T-helper 9 cell (primary cell): ENCODE measurements at places on chromosomes 12 and 14.

DNA sequence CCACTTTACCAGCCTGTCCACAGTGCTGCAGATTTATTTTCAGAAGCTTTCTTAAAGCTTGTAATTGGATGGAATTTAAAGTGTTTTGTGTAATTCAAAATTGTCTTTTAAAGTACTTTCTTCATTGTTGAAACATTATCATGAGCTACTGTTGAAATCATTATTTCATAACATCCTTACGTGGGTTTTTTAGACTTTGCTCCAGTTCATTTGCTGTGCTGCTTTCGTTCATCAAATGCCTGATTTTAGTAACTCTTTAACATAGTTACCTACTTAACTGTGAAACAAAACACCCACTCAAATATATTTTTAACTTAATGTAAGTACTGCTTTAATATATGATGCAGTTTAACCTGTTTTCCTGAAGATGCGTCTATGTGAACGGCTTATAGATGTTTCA, 47.5 kb downstream of the PIWIL1 start:
- DNase-seq: no peak

DNA sequence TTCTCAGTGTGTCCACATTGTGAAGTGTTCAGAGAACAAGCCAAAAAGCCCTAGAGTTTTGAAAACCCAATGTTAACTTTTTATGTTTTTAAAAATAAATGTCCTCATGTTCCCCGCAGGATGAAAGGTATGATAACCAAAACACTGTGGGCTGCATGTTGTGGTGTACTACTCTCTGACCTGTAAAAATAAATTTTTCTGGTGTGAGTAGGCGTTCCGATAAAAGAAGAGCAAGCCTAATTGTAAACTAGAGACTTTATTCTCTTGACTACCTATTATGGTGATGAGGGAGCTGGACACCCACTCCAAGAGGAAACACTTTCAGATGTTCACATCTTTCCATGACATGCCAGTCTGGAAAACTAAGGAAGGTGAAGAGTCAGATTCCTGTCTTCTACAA, 18.2 kb downstream of the PTGER2 start:
- DNase-seq: no peak

DNA sequence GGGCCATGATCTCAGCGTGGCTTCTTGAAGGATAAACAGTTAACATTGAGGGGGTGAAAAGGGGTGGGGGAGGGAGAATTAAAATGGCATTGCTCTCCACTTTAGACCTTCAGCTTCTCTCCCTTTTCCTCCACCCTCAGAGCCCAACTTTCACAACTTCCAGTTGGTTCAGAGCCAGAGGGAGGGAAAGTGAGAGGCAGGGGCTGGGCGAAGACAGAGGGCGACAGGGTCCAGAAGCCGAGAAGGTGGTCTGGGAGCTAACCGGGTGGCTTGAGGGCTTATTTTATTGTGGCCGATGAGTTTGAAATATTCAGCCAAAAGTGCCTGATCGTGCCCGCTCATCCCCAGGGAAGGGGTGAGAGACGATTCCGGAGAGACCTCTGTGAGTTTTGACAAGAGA, 4.1 kb downstream of the BMP4 start:
- DNase-seq: no peak

GRCh38 chr12:110249105-110249504, 31.9 kb upstream of the ATP2A2 start:
- no peak for DNase-seq

GRCh38 chr12:42213954-42214426, 24.1 kb downstream of the YAF2 start:
- DNase-seq: no peak

DNA sequence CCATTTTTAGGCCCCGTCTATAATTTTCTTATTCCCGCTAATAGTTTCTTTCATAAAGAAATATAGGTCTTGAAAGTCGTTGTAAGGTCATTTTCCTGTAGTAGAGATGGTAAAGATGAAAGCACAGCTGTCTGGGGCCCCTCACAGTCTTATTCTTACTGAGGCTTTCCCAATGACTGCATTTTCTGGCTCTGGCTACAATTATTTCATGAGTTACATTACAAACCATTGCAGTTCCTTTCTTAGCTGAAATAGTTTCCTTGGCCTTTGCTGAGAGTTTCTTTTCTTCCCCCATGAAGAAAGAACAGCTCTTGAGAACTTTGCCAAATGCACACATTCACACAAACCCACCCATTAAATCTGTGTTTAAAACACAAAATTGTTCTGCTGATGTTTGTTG, 113.0 kb downstream of the DYRK2 start:
- DNase-seq: no peak

DNA sequence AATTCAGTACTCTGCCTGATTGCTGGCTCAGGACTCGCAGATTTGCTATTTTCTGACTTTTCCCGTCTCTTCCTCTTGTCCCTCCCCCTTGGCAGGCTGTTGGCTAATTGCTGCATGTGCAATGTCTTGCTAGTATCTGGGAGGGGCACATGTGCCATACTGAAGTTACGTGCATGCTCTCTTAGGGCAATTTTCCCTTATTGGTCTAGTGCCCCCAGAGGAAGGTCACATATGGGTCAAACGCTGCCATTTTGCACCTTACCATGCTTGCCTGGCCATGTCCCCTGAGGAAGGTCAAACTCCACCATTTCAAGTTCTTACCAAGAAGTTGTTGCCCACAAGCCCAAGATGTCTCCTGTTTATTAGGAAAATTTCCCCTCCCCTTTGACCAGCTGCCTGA, 13.9 kb upstream of the ERC1 start:
- DNase-seq: no peak

GRCh38 chr12:124564232-124564958, 3.0 kb downstream of the NCOR2 start:
- no peak for DNase-seq

GRCh38 chr14:76100236-76100635, 51.5 kb upstream of the GPATCH2L start:
- no peak for DNase-seq

- no peak for DNase-seq
Measured at GRCh38 chr12:20646239-20646827, 48.8 kb upstream of the SLCO1C1 start.

GRCh38 chr14:76767681-76768656, 6.7 kb downstream of the VASH1 start:
- DNase-seq: peak; percentile 76

GRCh38 chr14:68283378-68284123, 464.0 kb downstream of the RAD51B start:
- DNase-seq: peak; percentile 39

DNA sequence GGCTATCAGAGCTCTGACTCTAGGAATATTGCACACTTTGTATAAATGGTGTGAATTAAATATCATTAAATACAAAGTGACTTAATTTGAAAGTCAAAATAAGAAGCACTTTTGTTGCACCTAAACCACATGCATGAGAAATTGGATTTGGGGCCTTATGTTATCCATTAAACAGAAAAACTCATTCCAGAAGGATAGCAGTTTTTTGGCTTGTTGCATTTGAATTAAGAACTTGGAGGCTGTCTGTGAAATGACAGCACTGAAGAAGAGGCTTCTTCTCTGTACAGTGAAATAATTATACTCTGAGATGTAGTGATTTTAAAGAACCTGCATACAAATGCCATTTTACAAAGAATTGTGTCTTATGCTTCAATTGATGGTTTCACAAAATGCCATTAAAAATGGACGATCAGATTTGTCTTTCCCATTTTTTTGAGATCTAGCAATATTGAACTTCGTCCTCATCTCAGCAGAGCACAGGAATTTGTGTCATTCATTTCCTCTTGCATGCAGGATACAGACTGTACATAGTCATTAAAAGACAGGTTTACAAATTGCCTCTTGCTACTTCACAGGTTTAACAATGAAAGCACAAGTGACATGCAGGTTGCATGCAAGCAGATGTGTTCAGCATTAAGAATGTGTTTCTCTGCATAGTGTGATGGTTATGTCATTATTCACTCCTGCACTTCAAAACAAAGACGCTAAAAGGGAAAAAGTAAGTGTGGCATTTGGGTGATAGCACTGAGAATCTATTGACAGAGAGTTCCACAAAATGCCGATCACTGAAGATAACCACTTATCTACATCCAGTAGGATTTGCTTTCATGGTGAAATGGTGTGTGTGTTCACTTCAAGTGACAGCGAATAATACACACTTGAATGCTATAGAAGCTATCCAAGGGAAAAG, 35.9 kb upstream of the PYGL start:
- DNase-seq: no peak

DNA sequence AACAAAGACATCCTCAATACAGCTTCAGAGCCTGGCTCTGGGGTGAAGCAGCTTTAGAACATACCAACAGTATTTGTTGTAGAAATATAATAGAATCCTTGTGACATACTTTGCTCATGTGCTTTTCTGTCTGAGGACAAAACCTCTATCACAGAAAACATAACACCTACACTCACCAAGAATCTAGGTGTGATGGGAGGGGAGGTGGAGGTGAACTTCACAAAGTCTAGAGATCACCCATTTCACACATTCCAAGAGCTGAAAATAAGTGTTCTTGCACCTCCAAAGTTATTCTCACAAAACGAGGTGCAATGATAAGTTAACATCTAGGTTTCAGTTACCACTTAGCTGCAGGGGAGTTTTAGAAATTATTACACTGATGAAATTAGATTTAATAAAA, 32.7 kb upstream of the BTG1 start:
- no peak for DNase-seq

DNA sequence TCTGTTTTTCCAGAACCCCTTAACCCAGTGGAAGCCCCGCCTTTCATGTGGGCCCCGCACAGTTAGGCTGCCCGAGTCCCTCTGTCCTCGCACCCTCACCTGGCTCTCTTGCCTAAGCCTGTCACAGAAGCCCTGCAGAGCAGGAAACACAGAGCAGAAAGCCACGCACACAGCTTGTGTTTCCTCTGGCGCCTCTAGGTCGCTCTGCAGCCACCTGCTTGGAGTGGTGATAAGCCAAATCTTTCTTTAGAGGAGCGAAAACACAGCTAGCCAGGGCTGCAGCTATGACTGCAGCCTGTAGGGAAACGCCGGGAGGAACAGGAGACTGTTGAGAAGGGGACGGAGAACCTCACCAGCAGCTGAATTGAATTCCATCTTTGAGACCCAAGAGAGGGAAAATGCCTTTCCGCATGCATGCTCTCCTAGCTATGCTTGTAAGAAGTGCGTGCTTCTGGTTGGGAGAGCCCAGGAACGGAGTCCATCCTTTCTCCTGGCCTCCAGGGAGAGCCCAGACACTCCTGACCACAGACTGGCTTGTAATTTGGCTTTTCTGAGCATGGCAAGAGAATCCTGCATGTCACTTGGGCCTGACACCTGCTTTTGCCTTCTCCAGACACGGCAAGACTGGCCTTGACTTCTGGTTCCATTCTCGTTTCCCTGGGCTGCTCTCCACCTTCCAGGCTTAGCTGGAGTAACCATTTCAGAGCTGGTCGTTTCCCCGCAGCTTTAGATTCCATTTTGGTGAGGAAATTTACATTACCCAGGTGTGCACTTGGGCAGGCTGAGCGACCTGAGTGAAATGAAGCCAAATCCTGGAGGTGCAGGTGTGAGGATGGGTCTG, 301.6 kb downstream of the CACNA1C start:
- no peak for DNase-seq

DNA sequence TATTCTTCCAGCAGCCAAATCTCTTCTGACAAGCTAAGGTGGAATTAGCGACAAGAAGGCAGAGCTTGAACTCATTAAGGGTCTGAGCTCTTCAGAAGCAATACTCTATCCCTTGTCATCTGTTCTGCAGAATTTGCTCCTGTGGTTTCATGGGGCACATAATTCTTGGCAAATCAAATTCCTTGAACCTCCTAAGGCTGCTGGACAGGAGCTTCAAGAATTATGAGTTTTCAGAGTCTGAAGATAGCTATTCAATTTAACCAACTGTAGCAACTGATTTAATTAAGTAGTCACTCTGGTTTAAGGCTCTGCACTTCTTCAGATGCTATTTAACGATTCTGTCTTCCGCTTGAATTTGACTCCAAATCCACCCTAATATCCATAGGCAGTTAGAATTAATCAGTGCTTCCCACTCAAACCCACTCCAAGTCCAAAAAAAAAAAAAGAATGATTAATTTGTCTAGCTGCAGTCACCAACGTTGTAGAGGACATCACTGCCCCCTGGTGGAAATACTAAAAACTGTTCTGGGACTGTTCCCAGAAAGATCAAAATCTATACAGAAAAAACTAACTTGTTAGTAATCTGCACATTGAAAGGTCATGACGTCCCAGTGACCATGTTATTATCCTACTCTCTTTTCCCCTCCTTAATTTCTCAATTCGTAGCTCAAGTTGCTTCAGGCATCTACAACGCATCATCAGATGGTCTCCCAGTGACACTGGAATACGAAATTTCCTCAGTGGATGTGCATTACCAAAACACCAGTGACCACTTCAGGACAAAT, 169.9 kb downstream of the KIF21A start:
- peak; percentile 3 for DNase-seq

- peak; percentile 61 for DNase-seq
Measured at GRCh38 chr12:55707841-55708694, at the start of gene ITGA7. Gene ITGA7 (minus strand): TSS chr12:55707904. CDS start chr12:55707682, 222 bp downstream.

DNA sequence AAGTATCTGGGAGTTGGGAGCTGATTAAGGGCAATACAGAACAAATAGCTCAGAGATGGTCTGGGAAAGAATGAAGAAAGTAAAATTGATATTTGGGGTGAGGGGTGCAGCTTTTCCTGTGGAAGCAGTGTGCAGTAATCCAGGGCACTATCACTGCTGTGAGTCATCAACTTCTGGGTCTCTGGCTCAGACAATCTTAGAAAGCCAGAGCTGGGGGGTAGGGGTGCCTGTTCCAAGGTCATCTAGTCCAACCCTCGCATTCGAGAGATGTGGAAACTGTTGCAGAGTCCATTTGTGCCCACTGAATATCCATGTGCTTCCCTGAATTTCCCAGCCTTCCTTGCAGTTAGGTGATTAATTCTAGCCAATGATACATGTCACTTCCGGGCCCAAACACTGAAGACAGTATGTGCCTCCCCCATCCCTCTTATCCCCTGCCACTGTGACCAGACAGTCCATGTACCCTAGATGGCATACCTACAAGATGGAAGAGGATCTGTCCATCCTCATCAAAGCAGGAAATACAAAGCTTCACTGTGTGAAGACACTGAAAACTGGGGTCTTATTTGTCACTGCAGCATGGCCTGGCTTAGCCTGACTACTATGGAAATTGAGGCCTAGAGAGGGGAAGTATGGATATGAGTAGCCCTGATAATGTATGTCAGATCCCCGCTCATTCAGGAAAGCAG, 51.9 kb downstream of the ZFP36L1 start:
- DNase-seq: no peak

- DNase-seq: no peak
Measured at GRCh38 chr12:40254455-40255085, 29.8 kb downstream of the LRRK2 start.

DNA sequence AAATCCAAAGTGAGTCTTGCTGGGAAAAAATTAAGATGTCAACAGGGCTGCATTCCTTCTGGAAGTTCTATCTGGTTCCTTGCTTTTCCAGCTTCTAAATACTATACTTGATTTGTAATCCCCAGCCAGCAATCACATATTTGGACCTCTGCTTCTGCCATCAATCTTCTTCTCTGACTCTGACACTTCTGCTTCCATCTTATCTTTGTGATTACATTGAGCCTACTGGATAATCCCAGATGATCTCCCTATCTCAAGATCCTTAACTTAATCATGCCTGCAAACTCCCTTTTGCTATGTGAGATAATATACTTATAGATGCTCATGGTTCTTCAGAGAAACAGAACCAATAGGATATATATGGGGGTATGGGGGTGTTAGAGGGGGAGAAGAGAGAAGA, 49.9 kb upstream of the ZDHHC17 start:
- no peak for DNase-seq

- DNase-seq: no peak
Measured at GRCh38 chr12:73374360-73374759, 1102.2 kb downstream of the TRHDE start.
